ENCODE measurements at places on chromosomes 3 and 15.

- no peak for ATAC-seq
These were observed 43.5 kb downstream of the ITGB5 start for GRCh38 chr3:124843506-124844177.

- peak; percentile 86 for ATAC-seq
These were observed 74.7 kb downstream of the MAGI1 start for GRCh38 chr3:65963787-65964677.

- no peak for ATAC-seq
These were observed 350.9 kb downstream of the ZIC1 start for GRCh38 chr3:147760085-147760484.

DNA sequence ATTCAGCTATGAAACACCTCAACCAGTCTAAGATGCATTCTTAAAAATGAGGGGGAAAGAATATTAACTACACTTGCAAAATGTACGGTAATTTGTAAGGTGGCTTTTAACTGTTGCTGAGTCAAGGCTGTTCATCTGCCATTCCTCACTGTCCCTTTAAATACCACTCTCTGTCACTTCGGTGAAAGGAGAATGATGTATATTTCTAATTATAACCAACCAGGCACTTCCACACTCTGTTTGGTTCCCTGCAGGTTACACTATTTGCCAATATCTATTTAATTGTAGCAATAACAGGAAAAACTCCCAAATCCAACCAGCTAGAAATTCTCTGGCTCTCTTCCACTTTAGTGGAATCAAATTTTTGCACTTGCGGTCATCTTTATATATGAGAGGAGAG is 70.5 kb upstream of the SLCO3A1 start:
- ATAC-seq, result no peak

- no peak for ATAC-seq
These were observed 5.0 kb downstream of the CISH start for GRCh38 chr3:50606596-50606995.

GRCh38 chr3:45109771-45110508 is 36.2 kb downstream of the CDCP1 start:
- ATAC-seq, result no peak

DNA sequence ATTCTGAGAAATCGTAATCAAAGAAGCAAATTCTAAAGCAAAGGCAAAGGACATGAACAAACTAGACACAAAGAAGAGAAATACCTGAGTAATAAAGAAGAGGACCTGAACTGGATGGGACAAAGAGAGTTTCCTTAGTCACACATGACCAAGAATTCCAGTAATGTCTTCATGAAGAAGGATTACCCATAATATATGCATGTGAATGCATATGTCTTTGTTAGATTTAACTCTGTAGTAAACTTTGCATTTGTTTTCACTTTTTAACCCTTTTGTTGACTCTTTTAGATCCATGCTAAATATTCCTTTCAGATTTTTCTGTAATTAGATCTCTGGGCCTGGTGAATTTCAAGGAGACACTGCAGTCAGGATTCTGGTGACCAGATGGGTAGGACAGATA is 279.8 kb downstream of the ARRDC4 start:
- ATAC-seq, result no peak

DNA sequence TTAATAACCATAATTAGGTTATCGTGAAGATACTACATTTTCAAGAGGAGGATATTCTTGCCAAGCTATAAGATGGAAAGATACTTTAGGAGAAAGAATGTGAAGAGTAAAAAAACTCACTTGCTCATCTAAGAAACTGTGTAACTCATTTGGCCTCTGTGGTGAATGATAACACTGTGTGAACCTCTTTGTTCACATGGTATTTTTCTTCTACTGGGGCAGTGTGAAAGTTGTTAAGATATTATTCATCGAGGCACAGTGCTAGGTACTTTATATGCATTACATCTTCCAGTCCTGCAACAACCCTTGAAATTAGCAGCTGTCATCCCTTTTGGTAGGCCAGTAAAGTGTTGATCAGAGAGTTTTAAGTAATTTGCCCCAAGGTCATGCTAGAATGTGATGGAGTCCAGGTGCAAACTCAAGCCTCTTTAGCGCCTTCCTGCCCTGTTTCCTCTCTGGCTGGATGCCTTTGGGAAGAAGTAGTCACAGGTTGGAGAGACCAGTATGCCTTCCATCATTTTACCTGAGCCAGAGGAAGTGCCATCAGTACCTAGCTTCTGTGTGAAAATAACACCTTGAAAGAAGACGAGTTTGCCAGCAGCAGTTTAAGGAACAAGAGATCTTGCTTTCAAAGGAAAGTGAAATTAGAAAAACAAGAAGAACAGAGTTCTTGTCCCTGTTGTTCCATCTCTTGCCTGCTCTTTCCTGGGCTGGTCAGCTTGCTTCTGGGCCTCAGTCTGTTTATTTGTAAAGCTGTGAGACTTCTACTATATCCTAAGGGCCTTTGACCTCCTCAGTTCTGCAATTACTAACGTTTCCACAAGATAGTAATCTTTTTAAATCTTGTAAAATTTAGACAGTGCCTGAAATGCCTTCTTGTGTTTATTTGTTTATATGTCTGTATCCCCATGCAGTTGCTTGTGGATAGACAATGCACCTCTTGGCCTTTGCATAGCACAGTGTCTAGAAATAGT is 179.3 kb downstream of the FNDC3B start:
- peak; percentile 17 for ATAC-seq

GRCh38 chr3:60779637-60780036 is 471.6 kb downstream of the FHIT start:
- ATAC-seq, result no peak

- no peak for ATAC-seq
These were observed 18.2 kb upstream of the SNRPA1 start for GRCh38 chr15:101313041-101313761.

- peak; percentile 89 for ATAC-seq
These were observed 11.4 kb upstream of the CSPG4 start for GRCh38 chr15:75723847-75724660.

DNA sequence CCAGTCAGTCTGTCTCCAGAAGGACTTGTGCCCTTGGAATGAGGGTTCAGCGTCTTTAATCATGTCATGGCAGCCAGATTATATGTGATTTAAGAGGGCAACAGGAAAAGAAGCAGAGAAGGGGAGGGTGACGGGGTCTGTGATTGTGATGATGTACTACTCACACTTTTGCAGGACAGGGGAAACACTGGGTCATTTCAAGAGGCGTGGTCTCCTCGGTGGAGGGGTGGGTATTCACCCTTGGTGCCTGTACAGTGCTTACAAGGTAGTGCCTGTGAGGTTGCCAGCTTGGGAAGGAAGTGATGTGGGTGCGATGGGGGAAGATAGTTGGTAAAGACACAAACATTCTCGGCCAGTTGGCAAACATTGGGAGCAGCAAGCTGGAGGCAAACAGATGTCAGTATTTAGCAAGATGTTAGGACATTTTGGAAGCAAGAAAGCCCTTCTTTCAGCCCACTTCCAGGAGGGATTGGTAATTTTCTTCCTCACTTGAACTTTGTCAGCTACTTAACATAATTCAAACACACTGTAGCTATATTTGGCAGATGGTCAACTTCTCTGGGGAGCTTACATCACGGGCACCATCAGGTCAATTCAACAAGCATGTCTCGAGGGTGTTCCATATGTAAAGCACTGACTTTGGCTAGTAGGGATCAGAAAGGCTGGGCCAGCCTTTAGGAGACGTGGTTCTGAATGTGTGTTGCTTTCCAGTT is 71.4 kb upstream of the ROPN1 start:
- ATAC-seq, result peak; percentile 59

- ATAC-seq, result no peak
These were observed 129.5 kb upstream of the ABI3BP start for GRCh38 chr3:101122681-101123080.

GRCh38 chr15:63842626-63843025 is 8.9 kb upstream of the HERC1 start:
- ATAC-seq, result no peak

- no peak for ATAC-seq
These were observed 7.8 kb upstream of the LIPC start for GRCh38 chr15:58423831-58424608.

DNA sequence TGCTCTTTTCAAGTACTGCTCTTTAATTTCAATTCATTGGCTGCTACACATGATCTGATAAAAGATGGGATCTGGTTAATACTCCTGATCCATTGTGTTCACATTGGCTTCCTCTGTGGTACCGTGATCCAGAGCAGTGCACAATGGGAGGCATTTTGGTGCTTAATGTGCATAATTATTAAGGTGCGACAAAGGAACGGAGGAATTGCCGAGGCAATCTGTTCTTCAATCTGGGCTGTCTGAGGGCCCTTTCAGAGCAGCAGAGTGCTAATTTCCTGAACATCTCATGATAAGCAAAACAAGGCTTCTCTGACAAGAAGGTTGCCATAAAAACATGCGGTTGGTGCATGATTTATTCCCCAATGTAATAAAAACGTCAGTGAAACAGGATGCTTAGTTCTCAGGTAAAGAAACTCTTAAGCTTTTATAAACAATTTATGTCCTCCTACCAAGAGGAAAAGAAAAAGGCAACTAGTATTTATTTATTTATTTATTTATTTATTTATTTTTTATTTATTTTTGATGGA is 64.0 kb upstream of the EPHA3 start:
- no peak for ATAC-seq

DNA sequence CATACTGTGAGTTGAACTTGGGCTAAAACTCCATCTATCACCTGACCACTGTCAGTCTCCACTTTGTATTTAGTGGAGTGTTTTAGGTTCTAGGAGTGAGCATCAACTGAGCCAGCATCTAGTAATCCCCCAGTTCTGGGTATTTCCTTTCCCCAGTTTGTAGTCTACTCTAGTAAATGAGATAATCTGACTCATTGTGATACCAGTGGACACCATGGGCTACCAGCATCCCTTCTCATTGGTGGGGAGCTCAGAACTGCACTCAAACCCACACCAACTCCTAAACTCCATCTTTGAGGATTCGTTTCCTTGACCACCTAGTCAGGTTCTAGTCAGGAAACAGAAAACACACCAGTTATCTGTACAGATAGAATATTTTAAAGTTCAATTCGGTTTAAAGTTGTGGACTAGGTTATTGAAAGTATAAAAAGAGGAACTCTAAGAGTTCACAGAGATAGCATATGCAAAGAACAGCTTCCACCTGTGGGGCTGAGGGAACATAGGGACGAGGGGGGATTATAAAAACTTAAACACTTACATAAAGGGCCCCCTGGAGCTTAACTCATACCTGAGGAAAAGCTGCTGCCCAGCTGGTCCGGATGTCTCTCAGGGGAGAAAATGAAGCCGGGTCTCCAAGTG is 36.0 kb downstream of the LEO1 start:
- no peak for ATAC-seq

DNA sequence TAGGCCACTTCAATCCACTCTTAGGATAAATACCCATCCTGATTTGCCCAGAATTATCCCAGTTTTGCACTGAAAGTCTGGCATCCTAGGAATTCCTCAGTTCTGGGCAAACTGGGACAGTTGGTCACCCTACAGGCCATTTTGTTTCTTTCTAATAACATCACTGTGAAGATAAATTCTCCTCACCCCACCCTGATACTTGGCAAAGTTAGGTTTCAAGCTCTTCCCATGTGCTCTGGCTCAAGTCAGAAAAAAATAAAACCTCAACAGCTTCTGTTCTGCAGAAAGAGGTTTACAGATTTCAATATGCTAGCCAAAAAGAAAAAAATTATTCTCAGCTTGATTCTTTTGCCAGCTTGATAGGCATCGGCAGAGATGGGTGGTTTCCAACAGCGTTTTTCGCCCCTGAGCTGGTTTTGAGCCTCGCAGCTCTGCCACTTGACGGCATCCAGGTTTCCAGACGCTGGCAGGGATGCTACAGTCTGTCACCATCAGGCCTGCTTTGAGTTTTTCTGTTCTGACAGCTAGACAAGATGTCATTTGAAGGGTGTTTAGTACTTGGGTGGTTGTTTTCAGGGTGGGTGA is 171.4 kb downstream of the SSR3 start:
- peak; percentile 44 for ATAC-seq

GRCh38 chr15:54212635-54213034 is 234.4 kb downstream of the UNC13C start:
- no peak for ATAC-seq

DNA sequence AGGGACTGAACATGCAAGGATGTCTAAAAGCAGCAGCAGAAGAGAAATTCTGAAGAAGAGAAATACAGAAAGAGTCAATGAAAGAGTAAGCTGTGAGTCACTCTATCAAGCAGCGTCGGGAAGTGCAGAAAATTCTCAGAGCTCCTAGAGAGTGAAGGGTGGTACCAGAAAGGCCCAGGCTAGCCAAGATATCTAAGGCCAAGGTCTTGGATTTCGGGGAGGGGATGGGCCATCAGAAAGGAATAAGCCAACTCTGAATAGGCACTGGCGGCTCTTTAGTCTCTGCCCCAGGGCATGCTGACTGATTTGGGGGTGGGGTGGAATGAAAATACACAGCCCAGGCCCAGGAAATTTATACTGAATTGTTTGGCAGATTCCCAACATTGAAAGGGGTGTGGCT is 70.8 kb downstream of the GPR156 start:
- ATAC-seq, result peak; percentile 60

DNA sequence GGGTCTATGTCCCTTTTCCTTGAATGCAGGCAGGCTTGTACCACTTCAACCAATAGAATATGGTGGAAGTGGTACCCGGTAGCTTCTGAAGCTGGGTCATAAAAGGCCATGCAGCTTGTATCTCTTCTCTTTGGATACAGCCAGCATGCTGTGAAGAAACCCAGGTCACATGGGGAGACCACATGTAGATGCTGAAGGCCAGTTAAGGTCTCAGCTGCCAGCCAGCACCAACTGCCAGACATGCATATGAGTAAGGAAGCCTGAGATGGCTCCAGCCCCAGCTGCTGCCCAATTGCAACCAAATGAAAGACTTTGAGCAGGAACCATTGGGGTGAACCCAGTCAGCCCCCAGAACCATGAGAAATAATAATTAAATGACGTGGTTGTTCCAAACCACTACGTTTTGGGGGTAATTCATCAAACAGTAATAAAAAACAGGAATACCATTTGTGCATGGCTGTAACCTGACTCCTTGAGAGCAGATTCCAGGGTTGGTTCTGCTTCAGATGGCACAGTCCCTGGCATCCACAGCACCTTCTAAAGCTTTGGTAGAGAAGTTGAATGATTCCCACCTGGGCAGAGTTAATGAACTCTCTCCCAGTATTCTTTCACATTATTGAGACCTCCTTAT is 3.8 kb downstream of the RBP2 start:
- ATAC-seq, result no peak

- no peak for ATAC-seq
These were observed 85.0 kb downstream of the FAM81A start for GRCh38 chr15:59522988-59523461.

GRCh38 chr3:146195605-146196004 is 34.6 kb upstream of the PLOD2 start:
- ATAC-seq, result no peak

- ATAC-seq, result no peak
These were observed 106.0 kb downstream of the MEX3B start for GRCh38 chr15:81939604-81940440.

DNA sequence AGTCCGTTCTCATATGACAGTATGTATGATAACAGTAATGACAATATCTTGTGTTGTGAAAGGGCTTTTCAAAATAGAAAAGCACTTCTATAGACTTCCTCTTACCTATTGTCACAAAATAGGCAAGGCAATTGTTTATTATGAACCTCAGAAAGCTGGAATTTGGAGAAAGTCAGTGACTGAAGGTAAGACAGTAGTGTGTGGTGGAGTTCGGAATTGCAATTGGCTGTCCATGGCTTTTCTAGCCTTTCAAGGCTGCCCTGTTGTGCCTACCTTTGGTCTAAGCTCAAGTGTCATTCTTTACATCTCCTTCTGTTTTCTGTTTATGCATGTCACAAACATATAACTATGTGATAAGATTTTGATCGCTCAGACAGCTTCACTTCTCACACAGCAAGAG is 219.3 kb upstream of the NR2E3 start:
- ATAC-seq, result peak; percentile 72
